ENCODE measurements at places on chromosomes 13 and 19.

- DNase-seq, result no peak
Observed at GRCh38 chr19:52742516-52742915, 7.7 kb upstream of the ZNF611 start.

- DNase-seq, result no peak
Observed at GRCh38 chr13:24149246-24150032, 11.1 kb upstream of the SPATA13 start.

GRCh38 chr13:112105244-112105681, 38.3 kb downstream of the SOX1 start:
- DNase-seq, result no peak

DNA sequence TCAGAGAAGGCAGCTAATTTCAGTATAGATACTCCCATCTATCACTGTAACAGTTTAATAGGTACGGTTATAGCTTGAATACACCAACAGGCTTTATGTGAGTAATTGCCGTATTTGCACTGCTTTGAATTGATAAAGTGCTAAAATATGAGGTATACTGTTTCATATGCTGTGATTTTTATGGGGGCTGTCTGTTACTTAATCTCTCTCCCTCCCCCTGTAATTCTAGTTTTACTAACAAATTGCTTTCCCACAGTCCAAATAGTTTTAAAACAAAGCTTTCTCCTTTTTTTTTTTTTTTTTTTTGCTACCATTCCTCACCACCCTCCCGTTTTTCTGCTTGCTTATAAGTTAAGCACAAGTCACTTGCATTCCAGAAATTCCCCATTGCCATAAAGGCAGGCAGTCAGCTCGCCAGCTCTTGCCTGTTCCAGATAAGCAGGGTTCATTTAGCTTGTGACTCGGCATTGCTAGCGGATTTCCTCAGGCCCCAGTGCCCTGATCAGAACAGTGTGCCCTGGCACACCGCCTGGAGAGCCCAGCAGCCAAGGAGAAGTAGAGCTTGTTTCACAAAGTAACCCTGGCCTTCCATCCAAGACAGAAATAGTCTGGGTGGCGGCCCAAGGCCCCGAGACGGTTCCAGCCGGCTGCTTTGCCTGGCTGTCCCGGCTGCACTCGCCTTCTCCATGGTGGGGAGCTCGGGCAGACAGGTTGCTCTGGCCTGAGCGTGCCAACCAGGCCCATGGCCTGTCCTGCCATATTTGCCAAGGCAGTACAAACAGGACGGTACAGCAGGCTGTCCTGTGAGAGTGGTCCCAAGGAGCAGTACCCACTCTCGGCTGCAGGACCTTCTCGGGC, 43.5 kb upstream of the NPAS1 start:
- DNase-seq, result no peak

DNA sequence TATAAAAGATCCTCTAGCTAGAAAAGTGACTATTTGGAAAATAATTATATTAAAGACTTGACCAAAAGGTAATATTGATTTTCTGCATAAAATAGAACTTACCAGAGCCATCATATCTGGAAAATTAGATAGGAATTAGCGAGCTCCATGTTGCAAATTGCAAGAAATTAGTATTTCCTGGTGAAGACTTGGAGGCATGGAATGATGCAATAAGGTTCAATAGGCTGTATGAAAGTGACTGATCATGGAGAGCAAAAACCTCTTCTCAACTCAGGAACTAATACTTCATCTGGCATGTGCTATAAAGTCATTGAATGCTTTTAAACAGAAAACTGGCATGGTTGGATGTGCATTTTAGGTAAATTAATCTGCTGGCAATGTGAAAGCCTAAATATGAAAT, 66.3 kb upstream of the UFM1 start:
- no peak for DNase-seq

GRCh38 chr19:50460161-50460765, 16.0 kb upstream of the EMC10 start:
- peak; percentile 85 for DNase-seq

GRCh38 chr19:16739546-16739945, 19.9 kb downstream of the NWD1 start:
- no peak for DNase-seq

DNA sequence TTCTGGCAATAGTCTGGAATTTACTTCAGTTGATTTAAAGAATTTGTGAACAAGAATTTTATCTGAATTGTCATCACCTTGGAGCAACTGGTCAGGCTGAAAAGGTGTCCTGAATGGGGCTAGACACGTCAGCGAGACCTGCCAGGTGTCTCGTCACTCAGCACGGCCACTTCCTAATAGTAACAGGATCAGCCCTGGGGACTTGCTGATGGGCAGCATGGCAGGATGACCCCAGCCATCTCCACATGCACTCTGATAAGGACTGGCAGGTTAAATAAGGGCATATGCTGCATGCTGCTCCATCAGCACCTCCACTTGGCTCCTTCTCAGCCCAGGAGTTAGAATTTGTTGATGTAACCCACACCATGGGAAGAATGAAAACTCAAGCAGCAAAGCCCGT, 224.2 kb downstream of the FOXO1 start:
- no peak for DNase-seq

GRCh38 chr13:23639674-23640073, 69.5 kb downstream of the TNFRSF19 start:
- DNase-seq, result no peak

DNA sequence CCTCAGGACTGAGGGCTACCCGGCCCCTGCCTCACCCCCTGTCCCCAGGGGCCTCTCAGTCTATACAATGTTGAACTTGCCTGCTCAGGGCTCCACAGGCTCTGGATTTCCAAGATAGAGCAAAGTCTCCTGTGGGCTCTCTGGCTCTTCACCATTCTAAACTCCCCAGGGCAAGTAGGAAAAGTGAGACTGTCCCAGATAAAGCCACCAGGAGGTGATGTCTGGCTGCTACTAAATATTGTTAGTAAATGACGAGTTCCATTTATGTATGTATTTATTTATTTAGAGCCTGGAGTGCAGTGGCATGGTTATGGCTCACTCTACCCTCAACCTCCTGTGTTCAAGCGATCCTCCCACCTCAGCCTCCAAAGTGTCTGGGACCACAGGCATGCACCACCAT, 73.6 kb upstream of the SIAH3 start:
- DNase-seq, result no peak

DNA sequence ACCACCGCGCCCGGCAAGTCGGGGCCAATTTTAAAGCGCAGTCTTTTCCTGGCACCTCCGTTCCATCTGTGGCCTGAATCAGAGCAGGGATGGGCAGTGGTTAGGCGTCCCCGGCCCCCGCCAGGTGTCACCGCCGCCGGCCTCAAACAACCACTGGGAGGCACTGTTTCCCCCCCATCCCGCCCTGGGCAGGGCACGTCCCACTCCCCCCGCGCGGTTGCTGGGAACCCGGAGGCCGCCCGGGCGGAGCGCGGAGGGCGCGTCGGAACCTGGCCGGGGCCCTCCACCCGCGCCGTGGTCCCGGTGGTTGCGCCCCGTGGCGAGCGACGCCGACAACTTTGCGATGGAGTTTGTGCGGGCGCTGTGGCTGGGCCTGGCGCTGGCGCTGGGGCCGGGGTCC, at the start of gene GRIN3B:
Gene GRIN3B, plus strand, starts transcription at position 325 of the 400 bp plus-strand sequence. Its CDS starts 19 bp downstream, at position 344.
- peak; percentile 100 for DNase-seq

DNA sequence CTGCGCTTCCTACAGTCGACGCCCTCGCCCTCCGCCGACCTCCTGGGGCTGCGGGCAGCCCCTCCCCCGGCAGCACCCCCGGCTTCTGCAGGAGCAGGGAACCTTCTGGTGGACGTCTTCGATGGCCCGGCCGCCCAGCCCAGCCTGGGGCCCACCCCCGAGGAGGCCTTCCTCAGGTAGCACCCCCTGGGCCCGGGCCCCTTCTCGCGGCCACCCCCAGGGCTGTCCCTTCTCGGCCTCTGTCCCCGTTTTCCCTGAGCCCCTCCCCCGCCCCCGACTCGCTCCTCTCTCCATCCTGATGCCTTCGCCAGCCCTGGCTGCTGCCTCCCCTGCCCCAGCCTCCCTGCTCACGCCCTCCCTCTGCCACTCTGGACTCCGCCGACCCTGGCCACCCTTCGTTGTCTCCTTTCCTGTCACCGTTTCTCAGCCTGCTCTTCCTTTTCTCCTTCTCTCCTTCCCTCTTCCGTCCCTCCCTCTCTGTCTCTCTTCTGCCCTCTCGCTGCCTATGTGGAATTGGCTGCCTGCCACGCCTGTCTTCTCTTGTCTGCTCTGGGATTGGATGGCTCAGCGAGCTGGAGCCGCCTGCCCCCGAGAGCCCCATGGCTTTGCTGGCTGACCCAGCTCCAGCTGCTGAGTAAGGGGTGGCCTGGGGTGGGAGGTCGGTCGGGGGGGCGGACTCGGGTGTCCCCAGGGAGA, 11.0 kb downstream of the FUZ start:
- no peak for DNase-seq

All from 8988T (cell line).